ENCODE measurements at places on chromosomes 5 and 9.

GRCh38 chr5:2299388-2300220 lies 416.9 kb upstream of the IRX4 start:
- DNase-seq = no peak

GRCh38 chr5:72479921-72480320 lies 27.3 kb downstream of the ZNF366 start:
- no peak for DNase-seq

GRCh38 chr9:113143432-113144227 lies 7.2 kb upstream of the SLC31A2 start:
- no peak for DNase-seq

DNA sequence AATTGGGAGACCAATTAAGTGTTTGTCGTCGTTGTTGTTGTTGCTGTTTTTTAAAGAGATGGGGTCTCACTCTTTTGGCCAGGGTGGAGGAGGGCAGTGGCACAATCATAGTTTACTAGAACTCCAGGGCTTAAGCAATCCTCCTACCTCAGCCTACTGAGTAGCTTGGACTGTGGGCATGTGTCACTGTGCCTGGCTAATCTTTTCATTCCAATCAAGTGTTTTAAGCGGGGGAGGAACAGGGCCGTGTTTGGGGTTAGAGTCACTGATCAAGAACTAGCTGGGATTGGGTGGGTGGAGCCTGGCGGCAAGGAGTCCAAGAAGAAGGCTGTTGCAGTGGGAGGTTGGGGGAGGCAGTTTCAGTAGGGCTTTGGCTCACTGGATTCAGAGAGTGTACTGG lies 13.8 kb downstream of the SNX30 start:
- no peak for DNase-seq

DNA sequence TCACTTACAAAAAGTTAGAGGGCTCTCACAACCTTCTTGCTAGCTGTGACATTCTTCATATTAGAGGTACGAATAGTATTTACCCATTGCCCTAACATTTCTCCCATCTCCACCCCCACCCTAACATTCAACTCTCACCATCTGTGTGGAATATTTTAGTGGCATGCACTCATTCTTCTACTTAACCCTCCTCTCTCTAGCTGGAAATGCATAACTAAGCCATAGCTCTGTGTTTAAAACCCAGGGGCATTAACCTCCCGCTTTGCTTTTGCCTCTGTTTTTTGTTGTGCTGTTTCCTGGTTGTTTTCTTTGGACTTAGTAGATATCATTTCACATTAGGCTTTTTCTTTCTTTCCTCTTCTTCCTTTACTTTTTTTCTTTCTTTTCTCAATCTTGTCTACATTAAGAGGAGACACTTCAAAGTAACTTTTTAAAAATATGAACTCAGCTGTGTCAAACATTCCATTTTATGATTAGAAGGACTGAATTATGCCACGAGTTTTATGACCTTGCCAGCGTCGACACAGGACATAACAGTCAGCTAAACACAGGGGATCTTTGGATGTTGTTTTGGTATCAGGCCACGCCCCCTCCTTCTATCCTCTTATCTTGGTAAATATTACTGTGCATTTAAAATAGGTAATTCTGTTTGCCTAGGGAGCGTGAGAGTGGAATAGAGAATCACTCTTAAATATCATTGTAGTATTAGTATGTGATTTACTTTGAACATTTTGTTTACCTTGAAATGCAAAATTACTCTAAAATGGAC lies 236.0 kb downstream of the CD180 start:
- no peak for DNase-seq

- no peak for DNase-seq
Observed at GRCh38 chr5:181136361-181136955, 5.5 kb upstream of the OR2V1 start.

DNA sequence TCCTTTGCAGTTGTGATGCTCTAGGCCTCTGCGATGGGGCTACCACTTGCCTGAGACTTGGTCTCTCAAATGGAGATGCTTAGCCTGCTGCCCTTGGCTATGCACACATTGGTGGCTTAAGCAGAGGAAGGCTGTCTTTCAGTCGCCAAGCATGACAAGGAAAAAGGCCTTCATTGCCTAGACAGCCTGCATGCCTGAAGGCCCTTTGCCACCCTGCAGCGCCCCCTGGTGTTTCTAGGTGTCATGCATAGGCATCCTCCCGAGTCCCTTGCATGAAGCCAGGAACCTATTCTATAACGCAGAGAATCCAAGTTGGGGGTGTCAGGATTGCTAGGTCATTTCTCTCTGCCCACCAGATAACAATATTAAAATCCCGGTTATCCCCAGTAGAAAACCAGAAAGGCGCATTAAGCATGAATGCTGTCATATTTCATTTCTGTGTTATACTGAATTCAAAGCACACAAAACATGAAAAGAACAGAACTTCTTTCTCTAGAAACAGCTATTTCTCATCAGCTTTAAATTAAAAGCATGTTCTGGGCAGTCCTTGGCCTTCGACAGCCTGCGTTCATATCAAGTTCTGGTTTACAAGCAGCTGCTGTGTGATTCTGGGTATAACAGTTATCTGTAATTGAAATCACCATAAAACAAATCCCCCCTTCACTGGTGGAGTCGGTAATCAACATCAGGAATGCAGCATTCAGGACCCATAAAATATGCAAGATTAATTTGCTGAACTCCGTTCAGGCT lies 59.7 kb upstream of the TRPC7 start:
- DNase-seq = no peak

Data from T-helper 1 cell (primary cell).